ENCODE measurements at places on chromosomes 2 and 18. TPM values are rescaled to one million over a fixed set of nuclear protein-coding genes. Genes with fewer than 3 reads are reported as not detected.

DNA sequence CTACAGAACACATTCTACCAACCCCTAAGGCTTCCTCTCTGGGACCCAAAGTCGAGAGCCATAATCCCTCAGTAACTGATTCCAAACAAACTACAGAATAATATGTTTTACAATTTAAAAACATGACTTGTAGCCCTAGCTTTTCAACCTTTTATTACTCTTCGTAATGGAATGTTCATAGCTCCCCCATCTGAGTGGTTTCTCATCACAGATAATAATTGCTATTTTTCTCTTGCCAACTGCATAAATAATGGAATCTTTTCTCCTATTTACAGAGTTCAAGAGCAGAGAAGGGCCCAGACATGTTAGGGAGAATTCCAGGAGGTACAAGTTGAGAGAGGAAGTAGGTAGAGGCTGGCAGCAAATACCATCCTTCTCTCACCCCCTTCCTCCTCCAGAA lies 59.9 kb upstream of the CERS6 start:
- no peak overlapping the region for H3K4me3 ChIP-seq
- H3K27ac ChIP-seq = no peak overlapping the region
- DNase-seq = no peak
- no peaks in the 10 kb centered on the region for H3K27me3 ChIP-seq

LIPG gene
- total RNA-seq = 3.6 TPM

DNA sequence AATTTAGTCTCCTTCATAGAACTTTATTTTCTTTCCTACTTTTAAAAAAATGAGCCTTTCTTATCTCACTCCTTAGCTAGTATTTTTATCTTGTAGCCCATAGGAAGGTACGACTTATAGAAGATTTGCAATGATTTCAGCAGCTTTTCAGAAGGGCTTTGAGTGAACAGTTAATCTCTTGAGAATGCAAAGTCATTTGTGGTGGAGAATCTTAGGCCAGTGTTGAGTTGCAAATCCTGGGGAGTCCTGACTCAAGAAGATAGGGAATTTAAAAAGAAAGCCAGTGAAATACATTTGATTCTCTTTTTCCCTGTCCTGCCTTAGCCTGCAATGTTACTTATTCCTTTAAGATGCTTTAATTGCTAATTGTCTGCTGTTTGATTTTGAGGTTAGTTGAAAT lies 33.6 kb downstream of the LYPD6 start:
- H3K4me3 ChIP-seq = no peak overlapping the region
- no peaks in the 10 kb centered on the region for H3K36me3 ChIP-seq
- no peaks in the 10 kb centered on the region for H3K27me3 ChIP-seq

SIGLEC15 gene
- total RNA-seq = 0.11 TPM

STK17B gene
- total RNA-seq = 10.7 TPM

GRCh38 chr2:127408807-127409099 lies 9.5 kb upstream of the PROC start:
- H3K27me3 ChIP-seq = no peaks in the 10 kb centered on the region
- no peaks in the 10 kb centered on the region for H3K36me3 ChIP-seq
- H3K4me3 ChIP-seq = peak overlapping the region; percentile 36
- peak overlapping the region; percentile 57 for H3K27ac ChIP-seq

DNA sequence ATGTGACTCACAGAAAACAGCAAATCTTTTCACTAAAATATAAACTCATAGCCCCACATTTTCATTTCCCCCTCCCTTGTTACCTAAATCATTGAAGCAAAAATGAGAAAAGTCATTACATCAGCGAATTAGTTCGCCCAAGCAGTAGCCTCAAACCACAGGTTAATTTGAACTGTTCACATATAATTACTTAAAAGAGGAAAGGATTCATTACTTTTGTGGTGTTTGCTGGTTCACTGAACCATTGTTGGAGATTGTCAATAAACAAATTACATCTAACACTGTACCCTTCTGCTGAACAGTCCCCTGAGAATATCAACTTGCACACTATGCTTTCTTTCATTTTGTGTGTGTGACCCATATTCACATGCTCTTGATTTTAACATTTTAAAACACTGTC lies 238.7 kb downstream of the ERBB4 start:
- no peak overlapping the region for H3K27ac ChIP-seq
- H3K27me3 ChIP-seq = no peaks in the 10 kb centered on the region

ASXL3 gene
- total RNA-seq = 34.2 TPM

DNA sequence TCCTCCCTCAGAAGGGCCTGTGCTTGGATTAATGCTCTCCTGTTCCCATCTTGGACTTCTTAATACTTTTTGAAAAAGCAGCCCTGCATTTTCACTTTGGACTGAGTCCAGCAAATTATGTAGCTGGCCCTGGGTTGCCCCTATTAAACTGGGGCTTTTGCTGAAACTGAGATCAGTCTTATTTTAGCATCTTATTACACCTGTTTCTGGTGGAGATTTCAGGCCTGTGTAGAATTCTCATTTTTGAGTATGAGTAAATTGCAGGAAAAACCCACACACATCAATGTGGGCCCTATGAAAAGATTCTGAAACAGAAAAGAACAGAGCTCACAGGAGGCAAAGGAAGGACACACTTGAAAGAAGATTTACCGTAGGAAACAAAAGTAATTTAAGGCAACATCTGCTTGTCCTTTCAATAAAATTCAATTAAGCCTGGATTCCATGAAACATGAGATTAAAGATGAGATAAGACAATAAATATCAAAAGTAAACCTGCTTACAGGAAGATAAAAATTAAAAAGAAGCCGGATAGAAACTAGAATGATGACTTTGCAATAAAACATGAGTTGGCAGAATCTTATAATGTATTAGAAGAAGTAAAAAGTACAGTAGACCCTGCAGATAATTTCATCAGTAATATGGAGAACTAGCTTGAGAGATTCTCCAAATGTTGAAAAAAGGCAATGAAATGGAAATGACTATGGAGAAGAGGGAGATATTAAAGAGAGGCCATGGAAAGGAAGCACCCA lies 90.7 kb upstream of the GCFC2 start:
- H3K27ac ChIP-seq = no peak overlapping the region
- no peaks in the 10 kb centered on the region for H3K27me3 ChIP-seq
- DNase-seq = no peak
- H3K4me1 ChIP-seq = no peaks in the 10 kb centered on the region
- H3K4me3 ChIP-seq = no peak overlapping the region

DNA sequence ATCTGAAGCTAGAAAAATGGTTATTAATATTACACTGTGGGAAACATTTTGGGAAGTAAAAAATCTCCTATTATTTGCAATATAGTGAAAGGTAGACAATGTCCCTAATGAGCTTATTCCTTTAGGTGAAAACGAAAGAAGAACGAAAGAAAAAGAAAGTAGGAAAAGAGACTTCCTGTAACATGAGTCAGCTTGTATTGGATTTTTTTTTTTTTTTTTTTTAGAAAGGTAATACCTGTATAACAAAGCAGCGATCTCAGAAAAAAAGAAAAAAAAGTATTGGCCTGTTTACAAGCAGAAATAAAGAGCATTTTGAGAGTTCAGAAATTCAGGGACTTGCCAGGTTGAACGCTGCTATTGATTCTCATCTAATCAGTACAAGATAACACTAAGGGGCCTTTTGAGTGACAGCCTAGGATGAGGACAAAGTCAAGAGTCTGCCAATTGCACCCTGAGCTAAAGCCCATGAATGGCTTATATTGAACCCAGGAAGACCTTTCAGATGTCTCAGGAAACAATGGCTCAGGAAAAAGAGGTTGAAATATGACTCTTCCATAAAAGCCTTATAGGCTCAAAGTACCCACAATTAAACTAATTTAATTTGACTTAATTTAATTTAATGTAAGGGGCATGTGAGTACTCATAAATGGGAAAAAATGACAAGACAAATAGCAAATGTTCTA lies 615.6 kb upstream of the CDH2 start:
- no peaks in the 10 kb centered on the region for H3K36me3 ChIP-seq
- DNase-seq = no peak
- H3K4me1 ChIP-seq = no peaks in the 10 kb centered on the region
- no peak overlapping the region for H3K4me3 ChIP-seq

- H3K4me1 ChIP-seq = no peaks in the 10 kb centered on the region
- no peak overlapping the region for H3K4me3 ChIP-seq
- H3K27me3 ChIP-seq = no peaks in the 10 kb centered on the region
- DNase-seq = no peak
- H3K27ac ChIP-seq = no peak overlapping the region
Observed at GRCh38 chr2:18441583-18441982, 118.9 kb downstream of the RDH14 start.

DNA sequence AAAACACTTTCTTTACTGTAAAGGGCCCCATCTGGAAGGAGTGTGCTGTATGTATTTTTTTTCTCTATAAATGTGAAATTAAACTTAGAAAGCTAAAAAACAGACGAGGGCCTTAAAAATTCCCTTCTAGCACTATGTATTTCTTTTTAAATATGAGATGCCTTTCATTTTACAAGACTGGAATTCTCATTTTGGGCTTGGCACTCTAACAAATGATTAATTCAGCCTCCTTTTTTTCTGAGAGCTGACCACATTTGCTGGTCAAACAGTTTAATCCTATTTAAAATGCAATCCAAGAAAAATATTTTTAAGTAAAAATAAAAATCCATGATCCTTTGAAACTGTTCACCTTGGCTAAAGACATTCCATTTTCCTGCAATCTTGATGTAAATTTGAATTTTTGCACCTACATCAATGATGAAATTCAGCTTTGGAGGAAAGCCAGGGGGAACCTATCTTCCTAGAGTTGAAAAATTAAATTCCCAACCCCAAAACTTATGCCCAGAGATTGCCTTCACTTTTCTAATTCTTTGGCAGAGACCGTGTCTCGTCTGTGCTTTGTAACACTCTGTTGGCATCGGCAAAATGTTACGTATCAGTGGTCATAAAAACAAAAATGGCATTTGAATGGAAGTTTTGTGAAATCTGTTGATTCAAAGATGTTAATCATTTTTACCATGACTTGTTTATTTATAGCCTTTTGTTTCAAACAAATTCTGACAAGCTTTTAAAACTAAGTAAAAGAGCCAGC lies 284.5 kb downstream of the ZNF521 start:
- no peak for DNase-seq
- no peak overlapping the region for H3K4me3 ChIP-seq
- H3K4me1 ChIP-seq = peaks cover 2% of the 10 kb centered on the region

FARP2 gene
- 67.3 TPM for total RNA-seq

EVA1A gene
- total RNA-seq = 3.4 TPM

DNA sequence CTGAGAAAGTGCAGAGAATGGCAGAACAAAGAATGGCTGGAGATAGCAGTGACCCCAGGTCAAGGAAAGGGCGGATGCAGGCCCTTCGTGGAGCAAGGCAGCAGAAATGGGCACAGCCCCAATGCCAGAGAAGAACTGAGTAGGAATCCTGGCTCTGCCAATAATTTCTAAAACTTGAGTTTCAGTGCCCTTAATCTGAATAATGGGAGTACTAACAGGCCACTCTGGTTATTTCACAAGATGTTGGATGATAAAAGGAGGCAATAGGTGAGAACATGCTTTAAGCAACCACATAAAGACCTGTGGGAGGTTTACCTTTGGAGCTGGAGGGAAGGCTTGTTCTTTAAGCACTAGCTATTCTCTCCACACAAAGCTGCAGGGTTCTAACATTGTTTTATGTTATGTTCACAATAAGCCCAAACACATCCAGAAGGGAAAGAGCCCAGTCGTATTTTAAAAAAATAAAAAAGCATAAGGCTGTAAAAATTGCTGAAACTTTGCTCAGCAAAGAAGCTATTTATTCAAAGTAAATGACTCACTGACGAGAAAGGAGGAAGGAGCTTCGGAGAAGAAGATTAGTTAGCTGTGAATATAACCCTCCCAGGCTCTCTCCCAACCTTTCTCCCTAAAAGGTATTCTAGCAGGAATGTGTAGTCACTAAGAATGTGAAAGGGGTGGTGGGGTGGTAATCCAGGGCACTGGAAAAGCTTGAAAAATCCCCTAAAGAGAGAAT lies 470.2 kb downstream of the TXNL1 start:
- H3K4me1 ChIP-seq = no peaks in the 10 kb centered on the region
- no peak overlapping the region for H3K4me3 ChIP-seq
- no peaks in the 10 kb centered on the region for H3K27me3 ChIP-seq
- no peak for DNase-seq
- peak overlapping the region; percentile 16 for H3K27ac ChIP-seq
- H3K36me3 ChIP-seq = no peaks in the 10 kb centered on the region

GRCh38 chr2:45470531-45470930 lies 140.5 kb downstream of the SRBD1 start:
- no peak overlapping the region for H3K4me3 ChIP-seq
- no peaks in the 10 kb centered on the region for H3K4me1 ChIP-seq
- H3K27me3 ChIP-seq = no peaks in the 10 kb centered on the region
- peak; percentile 58 for DNase-seq
- H3K36me3 ChIP-seq = no peaks in the 10 kb centered on the region

CABYR gene
- total RNA-seq = 9.1 TPM

DNA sequence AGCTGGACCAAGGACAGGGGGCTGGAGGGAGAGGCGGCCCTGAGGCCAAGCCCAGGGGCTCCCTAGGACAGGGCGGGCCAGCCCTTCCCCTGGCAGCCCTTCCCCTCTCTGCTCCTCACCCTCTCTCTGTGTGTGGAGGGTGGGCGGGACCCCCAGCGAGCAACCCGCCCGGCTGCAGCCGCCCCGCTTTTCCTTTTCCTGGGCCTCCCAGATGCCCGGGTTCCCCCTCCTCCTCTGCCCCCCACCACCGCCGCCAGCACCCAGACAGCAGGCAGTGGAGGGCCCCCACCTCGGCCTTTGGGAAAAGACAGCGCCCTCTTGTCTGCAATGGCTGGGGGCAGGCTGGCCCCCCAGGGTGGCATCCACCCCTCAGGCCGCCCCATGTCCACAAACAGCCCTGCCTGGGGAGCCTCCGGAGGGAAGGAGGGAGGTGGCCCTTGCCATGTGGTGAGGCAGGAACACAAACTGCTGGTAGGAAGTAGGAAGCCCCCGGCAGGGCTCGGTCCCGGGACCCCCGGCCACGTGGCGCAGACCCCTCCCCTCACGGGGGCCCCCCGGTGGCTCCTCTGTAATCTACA lies 135.1 kb upstream of the CTDP1 start:
- DNase-seq = no peak
- H3K36me3 ChIP-seq = peaks cover 3% of the 10 kb centered on the region
- no peak overlapping the region for H3K4me3 ChIP-seq
- H3K4me1 ChIP-seq = peaks cover 55% of the 10 kb centered on the region

GRCh38 chr2:233021771-233022170 lies 8.7 kb upstream of the NGEF start:
- no peaks in the 10 kb centered on the region for H3K4me1 ChIP-seq
- no peak overlapping the region for H3K4me3 ChIP-seq
- no peaks in the 10 kb centered on the region for H3K36me3 ChIP-seq

GRCh38 chr18:58611395-58612131 lies 17.3 kb downstream of the ALPK2 start:
- H3K27ac ChIP-seq = no peak overlapping the region
- no peaks in the 10 kb centered on the region for H3K27me3 ChIP-seq
- H3K4me1 ChIP-seq = peaks cover 3% of the 10 kb centered on the region
- no peak for DNase-seq
- no peaks in the 10 kb centered on the region for H3K36me3 ChIP-seq
- no peak overlapping the region for H3K4me3 ChIP-seq

All from spinal cord (tissue), 10 donors.